H1 (cell line): ENCODE measurements at places on chromosomes 2 and 18. TPM values are rescaled to one million over a fixed set of nuclear protein-coding genes. Genes with fewer than 3 reads are reported as not detected.

CIB4 gene
- total RNA-seq: not detected in 2 replicates

DNA sequence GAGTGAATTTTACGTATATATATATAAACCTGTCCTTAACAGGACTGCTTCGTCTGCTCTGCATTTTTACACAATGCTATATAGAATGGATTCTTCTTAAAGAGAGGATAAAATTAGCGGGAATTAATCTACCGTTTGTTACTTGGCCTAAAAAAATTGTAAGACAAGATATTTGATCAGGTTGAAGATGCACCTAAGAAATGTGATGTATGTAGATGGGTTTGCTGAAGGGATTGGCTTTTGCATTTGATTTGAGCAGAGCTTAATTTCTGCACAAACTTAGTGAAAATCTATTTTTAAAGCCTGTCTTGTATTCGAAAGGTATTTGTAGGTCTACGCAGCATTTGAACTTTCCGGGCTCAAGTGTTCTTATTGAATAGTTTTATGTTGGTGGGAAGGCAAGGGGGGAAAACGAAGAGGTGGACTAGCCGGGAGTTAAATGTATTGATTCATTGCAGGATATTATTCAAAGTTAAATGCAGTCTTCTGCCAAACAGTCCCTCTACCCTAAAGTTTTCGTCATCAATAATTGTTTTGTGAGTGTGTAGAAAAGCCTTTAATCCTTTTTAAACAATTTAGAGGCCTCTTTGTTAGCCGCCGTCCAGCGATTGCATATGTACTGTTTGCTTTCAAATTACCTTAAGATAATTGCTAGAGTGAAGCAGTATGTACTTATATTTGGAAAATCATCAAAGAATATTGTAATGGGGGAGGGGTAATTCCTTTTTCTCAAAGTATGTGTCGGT is 1.2 kb downstream of the PPP1CB start:
- no peak for DNase-seq

C1QL2 gene
- 0.88 and 1.1 TPM in 2 replicates for total RNA-seq

DNA sequence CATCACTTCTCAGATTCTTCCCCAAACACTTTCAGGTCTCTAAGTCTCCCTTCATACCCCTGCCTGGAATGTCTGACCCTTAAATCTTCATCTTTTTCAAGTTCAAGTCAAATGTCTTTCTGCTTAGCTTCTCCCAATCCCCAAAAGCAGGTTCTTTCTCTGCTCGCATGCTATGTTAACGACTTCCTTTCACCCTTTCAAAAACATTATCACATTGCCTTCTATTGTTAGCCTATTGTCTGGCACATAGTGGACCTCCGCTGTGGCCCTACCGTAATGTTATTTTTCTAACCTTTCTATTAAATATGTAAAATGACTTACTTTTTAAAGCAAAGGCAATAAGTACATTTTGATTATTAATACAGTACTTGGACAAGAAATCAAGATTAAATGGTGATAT is 2.2 kb downstream of the CDKL4 start:
- DNase-seq: no peak

- DNase-seq: no peak
These were observed 83.7 kb downstream of the MTA3 start for GRCh38 chr2:42652086-42652485.

UPP2 gene
- total RNA-seq: not detected in 2 replicates
